T47D (cell line): ENCODE measurements at places on chromosomes 3 and 15.
A peak's percentile ranks its signal among the peaks of the same experiment; 100 is the strongest.

GRCh38 chr15:45186771-45187577 is 792 bp downstream of the SHF start:
- DNase-seq = no peak

GRCh38 chr3:181176601-181177000 is 187.1 kb upstream of the DNAJC19 start:
- DNase-seq = peak; percentile 89

- no peak for DNase-seq
Observed at GRCh38 chr15:101309436-101310160, 14.6 kb upstream of the SNRPA1 start.

- peak; percentile 71 for DNase-seq
Observed at GRCh38 chr15:74384881-74385643, 17.6 kb upstream of the CYP11A1 start.

- peak; percentile 7 for DNase-seq
Observed at GRCh38 chr15:75420698-75421097, 30.8 kb downstream of the SIN3A start.

DNA sequence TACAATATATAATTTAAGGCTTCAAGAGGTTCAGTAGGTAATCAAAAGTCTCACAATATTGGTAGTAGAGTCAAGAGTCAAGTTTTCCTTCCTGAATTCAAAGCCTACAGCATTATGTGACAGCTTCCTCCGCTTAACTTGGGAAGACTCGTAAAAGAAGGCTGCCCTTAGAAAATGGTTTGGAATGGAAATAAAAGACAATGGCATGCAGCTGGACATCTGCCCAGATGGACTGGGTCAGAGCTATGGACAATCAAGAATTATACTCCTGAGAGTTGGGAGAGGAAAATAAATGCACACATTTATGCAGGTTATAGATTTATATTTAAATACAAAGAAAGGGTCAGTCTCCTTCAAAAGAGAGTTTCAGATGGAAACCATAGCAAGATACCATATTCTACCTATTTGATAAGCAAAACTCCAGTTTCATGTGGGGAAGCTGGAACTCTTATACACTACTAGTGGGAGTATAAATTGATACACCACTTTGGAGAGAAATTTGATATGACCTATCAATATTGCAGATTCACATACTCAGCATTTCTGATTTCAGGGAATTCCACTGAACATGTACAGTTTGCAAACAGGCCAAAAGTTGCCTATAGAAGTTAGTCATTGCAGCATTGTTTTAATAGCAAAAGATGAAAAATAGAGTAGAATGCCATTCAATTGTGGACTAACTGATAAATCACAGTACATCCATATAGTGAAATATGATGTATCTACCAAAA is 6.1 kb downstream of the CRYBG3 start:
- DNase-seq = no peak

GRCh38 chr3:114421204-114421603 is 127.4 kb downstream of the TIGIT start:
- DNase-seq = no peak

DNA sequence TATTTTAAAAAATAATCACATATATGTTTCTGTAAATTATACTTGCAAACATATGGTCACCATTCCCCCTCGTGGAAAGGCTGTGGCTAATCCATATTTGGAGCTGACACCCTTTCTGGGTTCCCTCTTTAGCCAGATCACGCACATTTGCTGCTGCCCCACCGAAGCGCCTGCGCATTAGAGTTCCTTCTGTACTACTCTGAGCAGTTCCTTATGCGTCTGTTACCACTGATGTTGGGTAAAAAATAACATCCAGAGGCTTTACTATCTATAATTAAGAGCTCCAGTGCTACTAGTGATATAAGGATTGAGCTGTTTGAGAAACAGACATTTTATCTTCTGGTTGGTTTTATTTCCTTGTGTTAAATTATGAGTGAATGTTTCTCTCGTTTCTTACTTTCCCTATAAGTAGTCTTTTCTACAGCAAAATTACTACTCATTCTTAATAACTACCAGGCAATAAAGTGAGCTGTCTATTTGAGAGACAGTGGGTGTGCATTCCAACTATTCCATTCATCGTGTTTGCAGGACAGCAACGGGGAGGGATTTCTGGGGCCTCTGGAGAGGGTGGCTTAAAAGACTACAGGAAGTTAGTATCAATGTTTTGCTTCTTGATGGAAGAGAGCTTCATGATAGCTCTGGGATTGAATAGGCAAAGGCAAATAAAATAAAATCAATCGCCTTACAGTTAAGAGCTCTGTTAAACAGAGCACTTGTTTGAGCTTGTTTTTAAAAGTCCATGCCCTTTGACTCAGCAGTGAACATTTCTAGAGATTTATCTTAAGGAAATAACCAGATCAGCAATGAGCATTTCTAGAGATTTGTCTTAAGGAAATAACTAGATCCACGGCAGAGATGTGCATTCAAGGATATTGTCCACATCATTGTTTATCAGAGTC is 245.2 kb downstream of the CD47 start:
- no peak for DNase-seq

DNA sequence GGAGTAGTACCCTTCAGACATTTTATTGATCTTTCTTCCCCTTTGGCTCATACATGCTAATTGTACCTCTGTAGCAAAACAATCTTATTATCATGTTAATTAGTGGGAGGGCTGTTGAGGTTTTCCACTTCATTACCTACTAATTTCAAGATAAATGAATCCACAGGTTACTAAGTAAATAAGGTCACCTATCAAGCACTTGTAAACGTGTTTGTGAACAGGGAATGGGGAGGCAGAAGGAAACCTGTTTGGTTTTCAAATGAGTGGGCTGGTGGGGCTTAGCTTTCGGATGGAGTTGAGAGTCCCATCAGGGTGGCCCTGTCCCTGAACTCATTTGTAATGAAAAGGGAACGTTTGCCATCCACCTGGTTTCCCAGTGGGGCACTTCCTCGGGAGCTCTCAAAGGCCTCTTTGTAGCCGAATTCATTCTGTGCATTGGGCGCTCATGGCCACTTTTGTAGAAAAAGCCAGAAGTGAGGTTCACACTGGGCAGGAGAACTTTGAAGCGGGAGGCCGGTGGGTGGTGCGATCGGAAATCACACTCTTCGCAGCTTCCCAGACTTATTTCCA is 419.8 kb upstream of the NR2F2 start:
- DNase-seq = no peak

GRCh38 chr3:5143464-5143863 is 21.4 kb downstream of the ARL8B start:
- no peak for DNase-seq

DNA sequence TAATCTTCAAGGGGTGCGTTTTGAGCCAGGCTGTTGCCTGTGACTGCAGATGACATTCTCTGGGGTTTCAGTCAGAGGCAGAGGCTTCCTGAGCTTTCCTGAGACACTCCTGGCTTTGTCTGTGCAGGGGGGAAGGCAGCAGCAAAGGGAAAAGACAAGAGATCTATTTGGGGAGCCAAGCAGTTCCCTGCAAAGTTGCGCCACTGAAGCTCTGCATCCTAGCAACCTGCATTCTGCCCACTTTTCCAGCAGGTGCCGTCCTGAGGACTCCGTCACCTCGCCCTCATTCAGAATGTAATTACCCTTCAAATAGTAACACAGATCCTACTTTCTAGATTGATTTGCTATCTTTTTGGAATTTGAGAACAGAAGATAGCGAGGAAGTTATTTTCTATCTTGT is 1.9 kb upstream of the TMEM158 start:
- DNase-seq = no peak

- DNase-seq = no peak
Observed at GRCh38 chr3:107236655-107237337, 140.4 kb upstream of the CCDC54 start.

- DNase-seq = no peak
Observed at GRCh38 chr15:29410338-29410737, 140.7 kb upstream of the NSMCE3 start.

- no peak for DNase-seq
Observed at GRCh38 chr3:28089527-28089897, 151.9 kb upstream of the CMC1 start.

GRCh38 chr3:10373686-10374261 is 52.9 kb upstream of the SEC13 start:
- DNase-seq = no peak

- DNase-seq = no peak
Observed at GRCh38 chr3:128984596-128984995, 9.3 kb downstream of the CFAP92 start.

DNA sequence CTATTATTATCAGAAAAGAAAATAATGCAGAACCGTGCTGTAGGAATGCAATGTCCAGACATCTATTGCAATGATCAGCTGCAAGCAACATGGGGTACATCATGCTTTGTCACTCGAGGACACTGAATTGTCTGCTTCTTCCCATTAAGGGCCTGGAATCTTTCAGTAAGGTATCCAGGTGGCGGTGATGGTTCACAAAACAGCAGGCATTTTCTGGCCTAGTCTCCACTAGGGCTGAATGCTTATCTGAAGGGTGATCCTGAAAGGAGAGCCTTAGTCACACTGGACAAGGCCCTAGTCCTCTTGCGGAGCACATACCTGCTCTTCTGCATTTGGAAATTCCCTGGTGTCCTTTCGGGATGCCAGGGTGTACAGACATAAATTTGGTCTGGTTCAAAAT is 21.2 kb downstream of the ITPR1 start:
- no peak for DNase-seq

DNA sequence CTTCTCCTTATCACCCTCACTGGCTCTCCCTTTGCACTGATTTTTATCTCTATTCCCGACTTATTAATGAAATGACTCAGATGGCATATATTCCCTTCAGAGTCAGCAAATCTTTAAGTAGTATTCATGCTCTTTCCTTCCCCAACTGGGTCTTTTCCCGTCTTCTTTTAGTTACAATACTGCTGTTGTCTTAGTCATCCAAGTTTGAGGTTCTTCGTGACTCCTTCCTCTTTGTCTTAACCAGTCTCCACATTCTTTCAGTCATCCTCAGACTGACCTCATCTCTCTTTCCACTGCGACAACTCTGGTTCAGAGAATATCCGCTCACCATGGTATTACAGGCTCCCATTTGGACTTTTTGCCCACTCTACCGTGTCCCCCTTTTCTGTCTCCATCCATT is 12.4 kb downstream of the WDR5B start:
- no peak for DNase-seq

- DNase-seq = no peak
Observed at GRCh38 chr15:43314171-43314570, 16.2 kb downstream of the LCMT2 start.

GRCh38 chr15:40925863-40926658 is 3.1 kb upstream of the DLL4 start:
- no peak for DNase-seq

GRCh38 chr3:141124715-141125114 is 73.6 kb downstream of the SPSB4 start:
- no peak for DNase-seq

DNA sequence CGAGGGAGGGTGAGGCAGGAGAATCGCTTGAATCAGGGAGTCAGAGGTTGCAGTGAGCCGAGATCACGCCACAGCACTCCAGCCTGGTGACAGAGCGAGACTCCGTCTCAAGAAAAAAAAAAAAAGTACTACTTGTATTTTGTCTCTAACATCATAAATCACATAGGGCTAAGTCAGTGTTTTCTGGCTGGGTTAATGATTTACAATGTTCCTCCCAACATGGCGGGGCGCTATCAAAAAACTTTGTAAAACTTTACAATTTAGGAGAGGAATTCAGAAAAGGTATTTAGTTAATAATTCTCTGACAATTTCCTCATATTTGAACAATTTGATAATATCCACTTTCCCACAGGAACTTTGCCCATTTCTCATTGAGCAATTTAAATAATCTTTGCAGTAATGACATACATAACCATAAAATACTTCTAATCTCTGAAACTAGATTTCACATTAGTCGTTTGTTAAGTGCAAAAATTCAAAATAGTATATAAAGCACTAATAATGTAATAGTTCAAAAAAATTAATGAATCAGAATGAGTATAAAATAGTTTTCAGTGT is 26.6 kb upstream of the B3GNT5 start:
- no peak for DNase-seq

DNA sequence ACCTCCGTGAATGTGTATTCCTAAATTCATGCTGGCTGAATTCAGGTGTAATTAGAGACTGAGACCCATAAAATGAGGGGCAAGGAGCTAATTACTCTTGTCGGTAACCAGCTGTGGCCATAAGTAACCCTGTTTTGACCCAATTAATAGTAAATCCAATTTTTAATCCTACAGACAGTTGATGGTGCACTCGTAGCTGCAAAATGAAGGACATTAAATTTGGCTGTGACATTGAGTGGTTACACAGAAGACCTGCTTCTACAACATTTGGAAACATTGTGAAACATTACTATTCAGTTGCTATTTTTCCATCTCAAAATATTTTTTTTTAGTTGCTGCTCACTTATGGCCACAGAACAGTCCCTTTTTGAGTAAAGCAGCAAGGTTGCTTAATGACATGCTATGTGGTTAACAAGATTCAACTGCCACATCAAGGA is 33.0 kb downstream of the MBNL1 start:
- DNase-seq = no peak

- no peak for DNase-seq
Observed at GRCh38 chr3:47377186-47377585, 3.6 kb upstream of the PTPN23 start.

DNA sequence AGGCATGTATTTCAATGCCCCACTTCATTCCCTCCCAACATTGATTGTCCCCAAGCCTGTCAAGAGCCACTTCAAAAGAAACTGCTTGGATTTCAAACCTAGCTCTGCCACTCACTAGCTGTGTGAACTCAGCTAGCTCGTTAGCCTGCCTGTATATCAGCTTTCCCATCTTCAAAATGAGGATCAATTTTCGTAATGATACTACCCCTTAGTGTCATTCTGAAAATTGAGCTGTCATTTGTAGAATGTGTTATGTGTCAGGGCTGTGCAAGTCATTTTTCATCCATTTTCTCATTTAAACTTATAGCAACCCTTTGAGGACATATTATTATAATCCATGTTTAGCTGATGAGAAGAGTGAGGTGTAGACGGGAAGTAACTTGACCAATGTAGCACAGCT is 88.6 kb downstream of the TRIM42 start:
- DNase-seq = no peak

- DNase-seq = no peak
Observed at GRCh38 chr15:74274470-74275038, 38.4 kb downstream of the CCDC33 start.

GRCh38 chr3:123120573-123120972 is 53.7 kb downstream of the PDIA5 start:
- no peak for DNase-seq

DNA sequence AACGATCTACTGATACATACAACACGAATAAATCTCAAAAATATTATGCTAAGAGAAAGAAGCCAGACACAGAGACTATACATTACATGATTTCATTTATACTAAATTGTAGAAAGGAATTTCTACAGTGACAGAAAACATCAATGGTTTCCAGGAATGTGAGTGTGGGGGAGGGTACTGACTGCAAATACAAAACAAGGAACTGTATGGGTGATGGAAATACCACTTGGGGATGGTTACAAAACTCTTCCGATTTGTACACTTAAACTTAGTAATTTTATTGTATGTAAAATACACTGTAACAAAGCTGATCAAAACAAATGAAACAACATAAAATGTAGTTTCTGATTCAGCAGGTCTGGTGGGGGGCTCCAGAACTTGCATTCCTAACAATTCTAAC is 45.8 kb upstream of the IP6K2 start:
- DNase-seq = no peak
